PC-9 (cell line): ENCODE measurements at places on chromosomes 6 and 20. TPM values are rescaled to one million over a fixed set of nuclear protein-coding genes. Genes with fewer than 3 reads are reported as not detected.

The SRMS gene
- total RNA-seq, result 1.2 TPM in 2 replicates

The PDE7B gene
- 0.31 TPM in 1 of 2 replicates, not detected in the other for total RNA-seq

The DNAH8 gene
- not detected in 2 replicates for total RNA-seq

The PLA2G7 gene
- 0.68 and 0.98 TPM in 2 replicates for total RNA-seq

The RIPOR2 gene
- total RNA-seq, result 0.63 and 0.94 TPM in 2 replicates

The FERMT1 gene
- total RNA-seq, result 18.2 and 20.6 TPM in 2 replicates

The ARMH2 gene
- total RNA-seq, result not detected in 2 replicates

The PPP1R14C gene
- total RNA-seq, result 9.8 and 12.1 TPM in 2 replicates

- no peak for DNase-seq
These were observed 197.5 kb upstream of the CST7 start for GRCh38 chr20:24751551-24751950.

DNA sequence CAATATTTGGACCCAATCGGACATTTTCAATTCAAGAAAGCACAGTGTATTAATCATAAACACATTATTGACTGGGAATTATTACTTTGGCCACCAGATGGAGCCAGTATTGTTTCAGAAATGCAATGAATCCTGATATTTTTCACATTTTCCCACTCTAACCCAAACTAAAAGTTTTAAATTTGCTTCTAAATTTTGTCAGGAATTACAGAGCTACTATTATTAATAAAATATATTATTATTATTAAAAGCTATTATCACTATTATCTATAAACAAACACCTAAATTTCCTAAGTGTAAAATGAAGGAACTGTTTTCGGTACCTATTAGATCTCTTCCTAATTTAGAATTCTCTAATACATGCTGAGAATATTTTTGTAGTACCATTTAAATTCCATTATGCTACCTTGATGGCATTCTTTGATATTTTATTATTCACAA is 245.3 kb downstream of the OGFRL1 start:
- DNase-seq, result no peak

- DNase-seq, result no peak
These were observed 122.5 kb downstream of the RNGTT start for GRCh38 chr6:88840796-88841539.

GRCh38 chr20:62721511-62722370 is 13.1 kb downstream of the NTSR1 start:
- DNase-seq, result no peak

GRCh38 chr20:31722257-31723068 is at the start of gene BCL2L1:
Gene BCL2L1 (minus strand): TSS chr20:31722868. CDS start chr20:31722218, 650 bp downstream.
- DNase-seq, result peak; percentile 86

DNA sequence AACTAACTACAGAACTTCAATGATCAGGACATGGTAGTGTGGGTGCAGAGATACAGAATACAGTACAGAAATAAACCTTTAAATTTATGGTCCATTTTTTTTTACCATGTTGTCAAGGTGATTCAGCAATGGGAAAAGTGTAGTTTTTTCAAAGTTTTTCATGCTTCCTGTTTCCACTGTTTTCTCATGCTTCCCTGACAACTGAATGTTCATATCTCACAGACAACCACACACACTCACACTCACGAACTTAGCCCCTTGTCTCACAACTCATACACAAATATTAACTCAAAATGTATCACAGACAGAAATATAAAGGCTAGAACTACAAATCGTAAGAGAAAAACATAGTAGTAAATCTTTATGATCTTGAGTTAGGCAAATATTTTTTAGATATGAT is 232.6 kb upstream of the CDYL start:
- DNase-seq, result no peak

DNA sequence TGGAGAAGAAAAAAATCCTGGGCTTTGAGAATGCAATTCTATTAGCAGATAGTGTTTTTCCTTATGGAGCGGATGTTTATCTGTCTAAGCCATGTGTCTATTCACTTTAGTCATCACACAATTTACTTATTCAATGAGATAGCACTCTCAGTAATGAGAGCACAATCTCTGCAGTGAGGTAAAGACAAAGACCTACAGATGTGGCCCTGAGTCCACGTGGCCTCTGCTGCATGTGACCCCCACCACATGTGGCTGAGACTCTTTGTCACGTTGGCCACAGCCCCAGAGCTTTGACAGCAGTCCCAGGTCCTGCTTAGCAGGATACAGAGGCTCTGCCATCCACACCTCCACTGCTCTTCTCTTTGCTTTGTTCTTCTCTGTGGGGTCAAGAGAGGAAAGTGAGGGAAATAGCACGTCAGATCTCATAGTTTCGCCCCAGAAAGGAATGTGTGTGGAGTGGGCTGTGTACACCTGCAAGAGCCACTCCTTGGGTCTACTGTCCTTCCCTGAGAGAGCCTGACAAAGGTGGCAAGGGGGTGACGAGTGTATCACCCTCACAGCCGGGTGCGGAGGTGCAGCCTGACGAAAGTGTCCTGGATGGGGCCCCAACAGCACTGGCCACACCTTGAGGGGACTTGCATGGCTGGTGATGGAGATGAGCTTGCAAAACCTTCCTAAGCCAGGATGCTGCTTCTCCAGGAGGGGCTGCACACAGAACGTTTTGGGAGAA is 40.7 kb downstream of the ZNF831 start:
- no peak for DNase-seq

DNA sequence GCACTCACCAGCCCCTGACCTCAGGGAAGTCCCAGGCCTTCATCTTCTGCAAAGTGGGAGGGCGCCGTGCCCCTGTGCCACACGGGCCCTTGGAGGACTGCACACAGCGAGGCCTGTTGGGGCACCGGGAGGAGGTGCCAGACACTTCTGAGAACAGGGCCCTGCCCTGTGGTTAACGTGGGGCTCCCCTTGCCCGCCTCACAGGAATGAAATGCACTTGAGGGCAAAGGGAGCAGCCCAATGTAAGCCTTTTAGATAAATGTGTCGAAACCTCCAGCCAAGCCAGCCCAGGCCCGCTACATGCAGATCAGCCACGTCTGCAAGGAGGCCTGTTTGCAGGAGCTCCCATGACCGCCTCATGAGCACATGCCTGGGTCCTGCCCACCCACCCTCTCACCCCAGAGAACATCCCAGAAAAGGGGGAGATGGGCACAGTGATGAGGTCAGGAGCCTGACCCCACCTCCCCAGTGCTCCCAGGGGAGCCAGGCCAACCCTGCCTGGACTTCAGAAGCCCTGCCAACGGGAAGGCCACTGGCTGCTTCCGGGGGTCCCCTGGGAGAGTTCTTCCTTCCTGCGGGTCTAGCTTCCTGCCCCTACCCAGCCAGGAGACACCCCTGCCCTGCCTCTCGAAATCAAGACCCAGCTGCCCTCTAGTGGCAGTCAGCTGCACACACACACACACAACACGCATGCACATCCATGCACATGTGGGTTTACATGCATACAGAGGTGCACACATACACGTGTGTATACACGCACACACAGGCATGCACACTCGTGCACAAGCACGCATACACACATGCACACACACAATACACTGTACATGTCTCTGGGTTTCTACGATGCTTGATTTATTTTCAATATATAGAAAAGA is 178.7 kb downstream of the TAF4 start:
- peak; percentile 24 for DNase-seq

DNA sequence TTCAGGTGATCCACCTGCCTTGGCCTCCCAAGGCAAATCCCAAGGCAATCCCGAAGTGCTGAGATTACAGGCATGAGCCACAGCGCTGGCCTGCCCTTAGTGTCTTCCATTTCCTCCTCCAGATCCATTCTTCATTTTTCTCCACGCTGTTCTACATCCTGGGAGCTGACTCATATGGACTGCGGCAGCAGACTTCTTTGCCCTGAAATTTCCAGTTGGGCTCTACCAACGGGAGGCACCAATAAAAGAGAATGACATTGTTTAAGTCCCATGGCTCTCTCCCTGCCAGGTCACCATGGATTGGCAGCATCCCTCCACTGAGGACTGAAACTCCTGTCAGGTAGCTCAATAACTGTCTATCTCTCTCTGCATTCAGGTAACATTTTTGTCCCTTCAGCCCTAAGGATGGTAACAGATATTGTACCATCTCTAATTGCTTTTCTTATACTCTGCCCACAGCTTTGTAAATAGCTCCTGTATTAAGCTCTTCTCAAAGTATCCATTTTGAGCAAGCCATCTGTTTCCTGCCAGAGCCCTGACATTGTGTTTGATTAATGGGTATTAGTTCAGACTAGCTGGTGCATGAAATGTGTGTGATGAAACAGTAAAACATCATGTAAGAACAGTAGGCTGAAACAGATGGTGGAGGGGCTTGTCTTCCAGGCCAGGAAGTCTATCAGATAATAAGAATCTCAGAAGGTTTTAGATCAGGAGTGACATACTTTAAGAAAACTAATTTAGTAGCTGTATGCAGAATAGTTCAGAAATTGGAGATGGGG is 3.6 kb downstream of the TBCC start:
- DNase-seq, result no peak

DNA sequence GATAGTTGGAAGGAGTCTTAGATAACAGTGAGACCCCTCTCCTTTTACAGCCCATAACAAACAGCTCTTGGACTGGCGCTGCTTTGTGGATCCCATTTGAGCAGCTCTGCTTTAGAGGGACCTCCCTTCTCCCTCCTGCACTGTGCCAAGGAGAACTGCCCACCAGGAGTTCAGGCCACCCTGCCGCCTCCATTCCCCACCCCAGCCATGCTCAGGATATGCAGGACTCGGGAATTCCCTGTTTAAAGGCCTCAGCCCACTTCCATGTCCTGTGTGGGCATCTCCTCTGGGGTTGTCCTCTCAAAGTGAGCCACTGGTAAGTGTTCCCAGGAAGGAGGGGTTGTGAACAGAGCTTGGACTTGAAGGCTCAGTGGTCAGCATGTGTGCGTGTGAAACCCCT is 312.6 kb upstream of the RNF24 start:
- DNase-seq, result no peak

DNA sequence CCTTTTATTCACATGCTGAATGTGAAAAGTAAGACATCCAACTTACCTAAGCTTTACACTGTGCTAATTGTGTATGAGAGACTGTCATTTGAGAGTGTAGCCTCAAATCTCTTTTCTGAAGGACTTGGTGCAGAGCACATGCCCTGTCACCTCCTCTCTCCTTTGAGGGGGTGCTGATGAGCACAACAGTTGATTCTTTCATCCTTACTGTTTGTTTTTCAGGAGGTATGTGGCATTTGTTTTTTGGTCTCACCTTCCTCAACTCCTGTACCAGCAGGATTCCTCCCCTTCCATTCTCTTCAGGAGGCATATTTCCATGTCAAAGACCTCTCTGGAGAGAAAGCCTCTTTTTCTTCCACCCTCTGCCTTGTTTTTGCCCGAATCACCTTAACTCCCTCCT is 252.6 kb upstream of the CITED2 start:
- DNase-seq, result no peak

GRCh38 chr6:93849857-93850256 is 430.5 kb upstream of the EPHA7 start:
- DNase-seq, result no peak

GRCh38 chr20:24970030-24970553 is 21.0 kb downstream of the CST7 start:
- DNase-seq, result no peak

- DNase-seq, result peak; percentile 59
These were observed 1.7 kb downstream of the LOC128125822 start for GRCh38 chr6:63573899-63574553.

GRCh38 chr20:59223182-59223601 is 59.6 kb downstream of the ZNF831 start:
- DNase-seq, result no peak

DNA sequence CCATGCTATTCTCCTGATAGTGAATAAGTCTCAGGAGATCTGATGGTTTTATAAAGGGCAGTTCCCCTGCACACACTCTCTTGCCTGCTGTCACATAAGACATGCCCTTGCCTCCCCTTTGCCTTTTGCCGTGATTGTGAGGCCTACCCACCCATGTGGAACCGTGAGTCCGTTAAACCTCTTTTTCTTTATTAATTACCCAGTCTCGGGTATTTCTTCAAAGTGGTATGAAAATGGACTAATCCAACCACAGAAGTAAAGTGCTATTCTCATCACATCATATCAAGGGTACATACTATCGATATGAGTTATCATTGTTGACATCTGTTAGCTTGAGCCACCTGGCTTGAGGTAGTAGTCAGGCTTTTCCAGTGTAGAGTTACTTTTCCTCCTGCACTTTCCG is 2.3 kb downstream of the MANBAL start:
- no peak for DNase-seq

DNA sequence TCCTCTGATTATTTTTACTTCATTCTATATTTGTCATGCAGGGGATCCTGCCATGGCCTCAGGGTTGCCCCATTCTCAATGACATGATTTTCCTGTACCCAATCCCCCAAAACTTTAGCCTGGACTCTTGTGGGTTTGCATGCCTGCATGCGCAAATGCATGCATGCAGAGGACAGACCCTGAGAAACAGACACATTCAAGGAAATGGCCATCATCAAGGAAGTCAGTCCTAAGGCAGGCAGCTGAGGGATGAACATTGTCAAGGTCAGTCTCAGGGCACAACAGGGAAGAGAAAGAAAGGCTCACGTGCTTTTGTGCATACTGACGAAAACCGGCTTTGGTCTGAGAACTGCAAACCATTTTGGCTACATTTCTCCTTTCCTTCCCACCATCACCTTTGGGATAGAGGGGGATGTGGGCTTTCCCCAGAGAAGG is 13.1 kb downstream of the NEDD9 start:
- DNase-seq, result no peak

DNA sequence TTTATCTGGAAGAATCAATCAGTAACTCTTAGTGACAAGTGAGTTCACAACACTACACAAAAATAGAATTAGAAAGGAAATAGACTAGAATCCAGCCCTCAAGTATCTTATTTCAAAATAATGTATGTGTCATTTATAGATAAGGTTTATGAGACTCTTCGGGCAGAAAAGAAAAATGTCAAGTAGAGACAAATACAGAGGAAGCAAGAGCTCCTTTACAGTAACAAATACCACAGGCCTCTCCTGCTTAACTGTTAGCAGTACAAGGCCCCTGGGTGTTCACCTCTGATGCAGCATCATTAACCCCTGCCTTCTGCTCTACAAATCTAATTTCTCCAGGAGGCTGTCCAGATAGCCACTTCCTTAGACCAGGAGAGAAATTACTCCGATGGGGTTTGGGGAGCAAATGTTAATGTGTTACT is 76.7 kb downstream of the UBE3D start:
- no peak for DNase-seq

DNA sequence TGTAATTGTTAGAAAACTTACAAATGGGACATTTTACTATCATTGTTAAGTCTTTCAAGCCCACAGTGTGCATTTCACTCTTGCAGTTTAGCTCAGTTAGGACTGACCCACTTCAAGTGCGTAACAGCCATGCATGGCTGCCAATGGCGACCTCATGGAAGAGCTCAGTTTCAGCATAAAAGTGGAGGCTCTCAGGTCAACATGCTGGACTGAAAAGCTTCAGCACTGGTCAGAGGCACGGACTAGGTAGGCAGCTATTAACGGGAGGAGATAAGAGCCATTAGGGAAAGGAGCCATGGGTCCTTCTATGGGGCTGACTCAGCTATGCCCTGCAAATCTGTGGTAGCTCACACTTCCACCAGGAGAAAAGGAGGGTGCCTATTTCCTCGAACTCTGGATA is 101.8 kb downstream of the TTLL2 start:
- DNase-seq, result no peak

- DNase-seq, result no peak
These were observed 28.3 kb upstream of the NHSL1 start for GRCh38 chr6:138527411-138528088.
